ENCODE measurements at places on chromosomes 12 and 14. TPM values are rescaled to one million over a fixed set of nuclear protein-coding genes. Genes with fewer than 3 reads are reported as not detected.

- DNase-seq, result no peak
These were observed 8.5 kb downstream of the COX14 start for GRCh38 chr12:50120521-50120920.

- peak; percentile 1 for DNase-seq
These were observed 491.7 kb upstream of the LMO3 start for GRCh38 chr12:17097674-17098073.

GRCh38 chr12:71142016-71142415 is 15.8 kb downstream of the TSPAN8 start:
- no peak for DNase-seq

DNA sequence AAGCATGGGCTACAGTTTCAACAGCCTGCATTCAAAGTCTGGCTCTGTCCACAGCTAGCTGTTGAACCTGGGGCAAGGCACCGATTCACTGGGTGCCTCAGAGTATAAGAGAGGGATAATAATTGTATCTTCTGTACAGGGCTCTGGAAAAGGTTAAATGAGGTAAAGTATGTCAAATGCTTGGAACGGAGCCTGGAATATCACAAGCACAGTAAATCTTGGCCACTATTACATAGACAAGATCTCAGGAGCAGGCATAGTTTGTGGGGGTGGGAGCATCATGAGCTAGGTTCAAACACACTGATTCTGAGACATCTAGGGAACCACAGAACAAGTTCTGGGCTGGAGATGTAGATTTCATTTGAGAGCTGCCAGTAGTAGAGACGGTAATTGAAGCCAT is 203.7 kb upstream of the NUDT4 start:
- DNase-seq, result no peak

- DNase-seq, result no peak
These were observed 177.9 kb downstream of the ETV6 start for GRCh38 chr12:11827091-11828061.

DNA sequence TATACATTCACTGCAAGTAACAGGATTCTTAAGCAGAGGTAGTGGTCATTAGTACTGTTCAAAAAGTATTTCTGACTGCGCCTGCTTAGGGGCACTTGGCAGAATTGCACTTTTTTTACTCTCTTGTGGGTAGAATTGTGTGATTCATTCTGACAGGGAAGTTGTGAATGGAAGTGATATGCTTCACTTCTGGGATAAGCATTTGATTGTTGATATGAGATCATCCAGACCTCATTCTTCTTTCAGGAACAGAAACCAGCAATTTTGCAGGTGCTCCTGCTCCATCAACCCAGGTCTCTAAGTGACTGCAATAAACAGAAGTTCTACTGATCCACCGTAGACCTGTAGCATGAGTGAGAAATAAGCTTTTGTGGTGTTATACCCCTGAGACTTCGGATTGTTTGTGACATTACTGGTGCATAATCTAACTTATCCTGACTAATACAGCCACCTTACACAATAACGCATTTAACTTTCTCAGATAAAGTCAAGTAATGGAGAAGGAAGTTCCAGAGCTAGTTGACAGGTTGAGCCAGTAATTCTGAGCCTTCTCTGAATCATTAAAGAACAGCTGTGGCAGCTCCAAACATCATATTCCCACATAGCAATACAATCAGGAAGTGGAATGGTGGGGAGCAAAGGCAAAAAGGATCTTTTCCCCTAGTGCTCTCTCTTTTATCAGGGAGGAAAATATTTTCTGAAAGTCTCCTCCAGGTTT is 387.9 kb downstream of the SYT1 start:
- DNase-seq, result peak; percentile 79

DNA sequence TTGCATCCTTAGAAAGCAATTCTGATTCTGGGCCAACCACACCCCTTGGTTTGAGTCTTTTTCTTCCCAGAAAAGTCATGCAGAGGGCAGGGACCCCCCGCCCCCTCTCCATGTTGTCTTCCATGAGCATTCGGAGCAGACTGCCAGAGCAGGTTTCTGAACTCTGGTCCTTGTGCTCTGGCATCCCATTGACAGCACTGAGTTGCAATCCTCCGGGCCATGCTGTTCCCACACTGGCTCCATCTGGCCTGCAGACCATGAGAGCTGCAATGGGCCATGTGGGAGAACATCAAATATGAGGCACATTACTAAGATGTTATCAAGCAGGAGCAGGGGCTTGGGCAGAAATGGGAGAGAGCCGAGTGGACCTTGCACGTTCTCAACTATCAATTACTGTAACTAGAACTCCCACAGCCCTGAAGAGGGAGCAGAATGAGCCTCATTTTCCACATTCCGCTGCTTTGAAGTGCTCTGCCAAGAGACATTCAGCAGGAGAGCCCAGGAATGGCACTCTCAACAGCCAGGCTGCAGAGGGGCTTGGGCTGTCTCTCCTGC is 157.4 kb downstream of the STXBP6 start:
- DNase-seq, result no peak

- no peak for DNase-seq
These were observed 21.8 kb downstream of the MGAT4C start for GRCh38 chr12:86234316-86234855.

Gene KLC1
- total RNA-seq, result 205 TPM

GRCh38 chr12:78392918-78393317 is 471.7 kb upstream of the SYT1 start:
- DNase-seq, result peak; percentile 21

Gene KRT75
- not detected for total RNA-seq

DNA sequence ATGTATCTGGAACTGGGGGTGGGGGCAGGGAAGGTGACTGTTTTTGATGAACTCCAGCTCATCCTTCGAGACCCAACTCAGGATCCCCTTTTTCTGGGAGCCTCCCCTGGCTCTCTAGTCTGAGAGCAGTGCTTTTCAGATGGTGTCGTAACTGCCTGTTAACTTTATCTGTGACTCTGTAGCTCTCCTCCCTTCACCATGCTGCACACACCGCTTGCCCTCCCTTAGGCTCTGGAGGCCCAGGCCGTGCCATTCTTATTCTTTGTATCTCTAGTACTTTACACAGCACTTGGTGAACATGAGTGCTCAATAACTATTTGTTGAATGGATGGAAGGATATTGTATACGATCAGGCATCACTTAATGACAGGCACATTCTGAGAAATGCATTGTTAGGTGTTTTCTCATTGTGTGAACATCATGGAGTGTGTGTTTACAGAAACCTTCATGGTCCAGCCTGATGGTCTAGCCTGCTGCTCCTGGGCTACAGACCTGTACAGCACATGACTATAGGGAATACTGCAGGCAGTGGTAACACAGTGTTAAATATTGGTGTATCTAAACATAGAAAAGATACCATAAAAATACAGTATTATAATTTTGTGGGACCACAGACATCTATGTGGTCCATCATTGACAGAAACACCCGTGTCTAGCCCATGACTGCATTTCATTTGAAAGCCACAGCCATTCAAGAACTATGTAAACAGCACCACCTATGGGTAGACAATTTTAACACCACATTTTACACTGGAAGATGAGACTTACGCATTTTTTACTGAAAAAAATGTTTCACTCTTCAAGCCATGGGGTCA is 91.8 kb downstream of the EML1 start:
- DNase-seq, result peak; percentile 84

DNA sequence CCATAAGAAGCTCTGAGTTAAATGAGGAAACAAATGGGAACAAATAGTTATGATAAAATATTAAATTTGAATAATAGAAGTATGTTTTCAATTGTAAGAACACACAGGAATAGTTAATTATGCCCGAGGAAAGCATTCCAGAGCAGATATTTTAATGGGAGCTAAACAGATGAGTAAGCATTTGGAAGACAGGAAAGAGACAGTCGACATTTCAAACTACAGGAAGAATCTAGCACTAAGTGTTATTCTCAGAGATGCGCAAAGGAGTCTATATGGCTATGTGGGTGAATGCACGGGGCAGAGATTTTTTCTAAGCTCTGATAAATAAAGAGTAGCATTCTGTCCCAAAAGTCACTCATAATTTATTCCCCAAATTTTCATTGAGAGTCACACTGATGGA is 64.5 kb upstream of the SSTR1 start:
- no peak for DNase-seq
